ENCODE measurements at places on chromosomes 2 and 18.
A peak's percentile ranks its signal among the peaks of the same experiment; 100 is the strongest.

DNA sequence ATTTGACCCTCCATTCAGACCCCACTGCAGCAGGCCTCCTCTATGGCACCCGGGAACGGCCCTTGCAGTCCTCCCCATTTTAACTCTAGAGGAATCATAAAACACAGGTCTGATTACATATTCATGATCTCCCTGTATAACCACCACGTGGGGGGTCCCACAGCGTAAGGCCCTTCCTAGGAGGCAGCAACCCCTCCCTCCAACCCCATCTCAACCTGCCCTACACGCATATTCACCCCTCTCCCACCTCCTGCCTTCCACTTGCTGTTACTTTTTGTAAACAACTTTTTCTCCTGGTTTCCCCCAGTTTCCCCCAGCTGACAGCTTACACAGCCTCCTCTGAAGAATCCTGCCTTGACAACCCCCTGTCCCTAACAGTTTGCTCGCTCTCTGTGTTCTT lies 85.1 kb upstream of the FOXI3 start:
- H3K27ac ChIP-seq = no peak overlapping the region
- H3K4me1 ChIP-seq = no peaks in the 10 kb centered on the region
- H3K4me3 ChIP-seq = no peak overlapping the region
- H3K36me3 ChIP-seq = no peaks in the 10 kb centered on the region
- peaks cover 13% of the 10 kb centered on the region for H3K27me3 ChIP-seq
- no peak for DNase-seq

GRCh38 chr2:58006952-58007284 lies 39.7 kb upstream of the VRK2 start:
- H3K27me3 ChIP-seq = no peaks in the 10 kb centered on the region
- H3K27ac ChIP-seq = no peak overlapping the region
- no peaks in the 10 kb centered on the region for H3K36me3 ChIP-seq
- no peak overlapping the region for H3K4me3 ChIP-seq
- no peak for DNase-seq

- peaks cover 18% of the 10 kb centered on the region for H3K36me3 ChIP-seq
- H3K27me3 ChIP-seq = no peaks in the 10 kb centered on the region
- no peaks in the 10 kb centered on the region for H3K4me1 ChIP-seq
- DNase-seq = no peak
- no peak overlapping the region for H3K27ac ChIP-seq
These were observed 47.0 kb upstream of the PTH2R start for GRCh38 chr2:208359632-208359986.

DNA sequence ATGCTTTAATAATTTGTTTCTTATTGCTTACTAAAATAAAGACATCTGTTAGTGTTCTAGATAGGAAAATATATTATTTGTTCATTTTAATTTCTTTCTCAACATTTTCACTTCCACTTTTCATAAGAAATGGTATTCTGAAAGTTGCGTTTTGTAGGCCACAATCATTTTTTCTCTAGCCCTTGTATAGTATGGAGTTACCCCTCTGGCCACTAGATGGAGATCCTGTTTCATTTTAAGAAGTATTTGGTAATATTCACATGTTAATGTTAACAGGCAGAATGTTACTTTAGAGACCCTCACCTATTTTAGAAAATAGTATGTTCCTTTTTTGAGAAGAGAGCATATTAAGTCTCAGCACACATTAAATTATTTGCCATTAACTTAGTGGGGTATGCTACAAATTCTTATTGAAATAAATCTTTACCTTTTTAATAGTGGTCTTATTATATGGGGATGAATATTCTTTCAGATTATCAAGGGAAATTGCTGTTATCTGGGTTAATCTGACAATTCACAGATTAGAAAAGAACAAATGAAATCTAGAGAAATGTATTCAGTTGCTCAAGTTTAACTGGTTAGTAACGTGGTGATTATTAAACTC lies 73.9 kb upstream of the TTC27 start:
- no peaks in the 10 kb centered on the region for H3K4me1 ChIP-seq
- no peak overlapping the region for H3K4me3 ChIP-seq
- peaks cover 2% of the 10 kb centered on the region for H3K36me3 ChIP-seq
- no peak overlapping the region for H3K27ac ChIP-seq
- H3K27me3 ChIP-seq = no peaks in the 10 kb centered on the region
- DNase-seq = no peak

GRCh38 chr18:9290156-9290555 lies 44.4 kb upstream of the TWSG1 start:
- no peak overlapping the region for H3K4me3 ChIP-seq
- peaks cover 8% of the 10 kb centered on the region for H3K36me3 ChIP-seq
- DNase-seq = no peak

DNA sequence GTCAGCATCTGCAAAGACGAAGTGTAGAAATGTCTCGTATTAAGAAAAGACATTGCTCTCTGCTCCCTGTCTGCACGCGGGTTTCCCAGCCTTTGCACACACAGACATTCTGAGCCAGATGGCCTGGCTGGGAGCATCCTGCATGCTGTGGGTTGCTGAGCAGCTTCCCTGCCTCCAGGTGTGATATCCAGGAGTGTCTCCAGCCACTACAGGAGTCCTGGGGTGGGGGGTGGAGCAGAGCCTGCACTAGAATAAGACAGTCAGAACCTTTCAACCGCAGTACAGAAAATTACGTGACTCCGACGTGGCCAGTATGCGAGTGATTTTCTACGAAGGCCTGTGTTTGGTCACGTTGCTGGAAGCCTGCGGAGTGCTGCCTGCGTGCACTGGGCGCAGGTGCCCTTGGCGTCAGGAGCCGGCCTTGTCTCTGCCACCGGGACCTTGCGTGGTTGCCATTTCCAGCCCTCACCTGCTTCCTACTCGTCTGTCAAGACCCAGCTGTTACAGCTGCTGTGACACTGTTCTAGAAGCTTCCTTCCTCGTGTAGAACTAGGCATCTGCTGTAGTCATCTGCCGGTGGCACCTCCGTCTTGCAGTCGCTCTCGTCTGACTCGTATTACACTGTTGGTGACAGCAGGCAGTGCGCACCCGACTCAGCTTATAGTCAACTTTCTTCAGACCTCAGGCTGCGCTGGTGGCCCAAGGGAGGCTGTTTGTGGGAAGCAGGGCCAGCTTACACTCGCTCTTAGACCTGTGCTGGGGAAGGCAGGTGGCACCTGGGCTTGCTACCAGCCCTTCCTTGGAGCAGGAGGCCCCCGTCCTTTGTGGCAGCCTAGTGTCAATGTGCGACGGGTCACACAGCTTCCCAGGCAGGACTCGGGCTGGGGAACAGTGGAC lies 11.2 kb downstream of the CTDP1 start:
- H3K4me3 ChIP-seq = no peak overlapping the region
- peaks cover 13% of the 10 kb centered on the region for H3K36me3 ChIP-seq
- no peak overlapping the region for H3K27ac ChIP-seq
- no peak for DNase-seq
- no peaks in the 10 kb centered on the region for H3K27me3 ChIP-seq
- H3K4me1 ChIP-seq = peaks cover 17% of the 10 kb centered on the region

GRCh38 chr2:51997571-51997970 lies 965.6 kb upstream of the NRXN1 start:
- H3K4me1 ChIP-seq = no peaks in the 10 kb centered on the region
- no peak overlapping the region for H3K4me3 ChIP-seq
- no peaks in the 10 kb centered on the region for H3K27me3 ChIP-seq
- no peak overlapping the region for H3K27ac ChIP-seq
- H3K36me3 ChIP-seq = no peaks in the 10 kb centered on the region

- H3K27me3 ChIP-seq = peaks cover 10% of the 10 kb centered on the region
- peaks cover 2% of the 10 kb centered on the region for H3K4me1 ChIP-seq
- H3K36me3 ChIP-seq = no peaks in the 10 kb centered on the region
- peak; percentile 43 for DNase-seq
These were observed 107.9 kb downstream of the RTN4 start for GRCh38 chr2:54942373-54942772.

DNA sequence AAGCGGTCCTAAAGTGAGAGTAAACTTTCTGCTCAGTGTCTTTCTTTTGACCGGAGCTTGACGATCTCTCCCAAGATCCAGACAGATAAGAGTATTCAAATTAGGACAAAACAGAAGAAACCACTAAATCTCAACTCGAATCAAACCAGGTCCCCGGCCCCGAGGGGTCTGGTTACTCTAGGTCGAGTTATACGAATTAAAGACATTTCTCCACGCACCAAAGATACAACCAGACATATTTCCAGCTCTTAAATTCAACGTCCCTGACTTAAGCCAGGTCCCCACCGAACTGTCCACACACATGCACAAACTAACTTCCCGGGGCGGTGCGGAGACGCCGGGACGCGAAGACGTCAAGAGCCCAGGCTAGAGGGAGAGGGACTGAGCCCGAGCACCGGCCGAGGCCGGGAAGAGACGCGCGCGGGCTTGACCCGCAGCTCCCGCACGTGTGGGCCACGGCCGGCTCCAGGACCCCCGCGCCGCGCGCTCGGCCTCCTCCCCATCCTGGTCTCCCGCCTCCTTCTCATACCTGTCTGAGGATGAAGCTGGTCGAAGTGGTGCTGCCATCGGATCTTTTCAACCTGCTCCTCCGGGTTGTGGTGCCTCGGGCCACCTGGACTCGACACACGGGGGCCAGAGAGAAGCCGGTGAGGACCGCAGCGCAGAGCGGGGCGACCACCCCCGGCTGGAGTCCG lies 896 bp downstream of the CACNB4 start:
- peaks cover 67% of the 10 kb centered on the region for H3K27me3 ChIP-seq
- DNase-seq = no peak
- peak overlapping the region; percentile 48 for H3K4me3 ChIP-seq

DNA sequence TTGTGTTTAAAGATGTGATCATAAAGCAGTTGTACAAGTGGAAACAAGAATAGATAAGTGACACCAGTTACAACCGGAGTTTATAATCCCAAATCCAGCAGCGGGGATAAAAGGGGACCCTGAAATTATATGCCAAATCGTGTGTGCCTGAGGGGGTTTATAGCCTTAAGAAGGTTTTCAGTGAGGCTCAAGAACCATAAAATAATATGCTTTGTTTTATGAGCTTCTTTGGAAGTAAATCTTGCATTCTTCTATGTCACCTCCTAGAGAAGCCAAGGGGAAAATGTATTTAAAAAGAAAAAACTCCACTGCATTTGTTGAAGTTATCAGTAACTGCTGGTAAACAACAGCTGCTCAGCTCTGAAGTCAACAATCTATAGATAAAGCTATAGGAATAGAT lies 25.8 kb upstream of the MAP3K20 start:
- H3K4me1 ChIP-seq = no peaks in the 10 kb centered on the region
- H3K36me3 ChIP-seq = no peaks in the 10 kb centered on the region
- no peak overlapping the region for H3K27ac ChIP-seq

DNA sequence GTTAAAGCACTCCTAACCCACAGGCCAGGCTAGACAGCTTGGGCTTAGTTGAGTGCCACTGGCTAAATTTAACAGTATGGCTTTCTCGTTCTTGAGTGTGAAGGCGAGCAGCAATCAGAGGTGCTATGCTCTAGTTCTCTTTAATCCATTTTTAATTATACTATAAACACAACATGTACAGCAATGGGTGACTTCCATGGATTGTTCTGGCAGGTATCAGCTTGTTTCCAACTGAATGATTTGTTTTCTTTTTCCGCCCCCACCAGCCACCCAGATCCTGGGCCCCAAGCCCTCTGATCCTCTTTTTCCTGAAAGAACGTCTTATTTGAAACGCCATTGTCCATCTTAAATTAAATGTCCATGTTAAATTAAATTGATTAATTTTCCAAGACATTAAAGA lies 244.8 kb downstream of the IKZF2 start:
- no peaks in the 10 kb centered on the region for H3K27me3 ChIP-seq
- DNase-seq = no peak
- H3K36me3 ChIP-seq = no peaks in the 10 kb centered on the region
- peaks cover 3% of the 10 kb centered on the region for H3K4me1 ChIP-seq
- H3K27ac ChIP-seq = no peak overlapping the region

- H3K27ac ChIP-seq = peak overlapping the region; percentile 98
- H3K36me3 ChIP-seq = peaks cover 61% of the 10 kb centered on the region
- peak overlapping the region; percentile 25 for H3K4me3 ChIP-seq
- no peaks in the 10 kb centered on the region for H3K27me3 ChIP-seq
These were observed 109.9 kb upstream of the CAB39 start for GRCh38 chr2:230602562-230603230.

DNA sequence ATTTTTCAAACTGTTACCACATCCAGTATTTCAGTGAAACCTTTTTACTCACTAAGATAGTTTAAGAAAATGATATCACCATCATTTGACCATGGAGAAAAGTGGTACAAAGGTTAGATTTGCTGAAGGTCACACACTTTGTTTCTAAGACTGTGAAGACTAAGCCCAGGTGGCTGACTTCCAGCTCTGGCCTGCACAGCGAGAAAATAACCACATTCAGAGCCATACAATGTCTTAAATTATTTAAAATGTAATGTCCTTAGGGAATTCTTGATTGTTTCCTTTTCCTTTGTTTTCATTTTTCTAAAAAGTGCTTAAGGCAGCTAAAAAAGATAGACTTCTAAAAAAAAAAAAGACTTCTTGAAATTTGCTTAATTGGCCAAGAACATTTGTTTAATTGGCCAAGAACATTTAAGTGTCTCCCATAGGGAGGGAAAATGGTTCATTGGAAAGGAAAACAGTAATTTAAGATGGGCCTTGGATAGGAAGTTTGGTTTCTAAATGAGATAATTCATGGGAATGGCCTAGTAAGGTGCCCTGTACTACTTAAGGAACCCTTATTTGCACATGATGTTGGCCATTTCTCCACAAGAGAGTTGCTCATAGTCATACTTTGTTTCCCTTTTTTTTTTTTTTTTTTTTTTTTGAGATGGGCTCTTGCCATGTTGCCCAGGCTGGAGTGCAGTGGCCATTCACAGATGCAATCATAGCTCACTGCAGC lies 45.2 kb downstream of the CYP1B1 start:
- H3K27me3 ChIP-seq = peaks cover 27% of the 10 kb centered on the region
- no peak overlapping the region for H3K27ac ChIP-seq
- no peak for DNase-seq
- H3K4me3 ChIP-seq = no peak overlapping the region

DNA sequence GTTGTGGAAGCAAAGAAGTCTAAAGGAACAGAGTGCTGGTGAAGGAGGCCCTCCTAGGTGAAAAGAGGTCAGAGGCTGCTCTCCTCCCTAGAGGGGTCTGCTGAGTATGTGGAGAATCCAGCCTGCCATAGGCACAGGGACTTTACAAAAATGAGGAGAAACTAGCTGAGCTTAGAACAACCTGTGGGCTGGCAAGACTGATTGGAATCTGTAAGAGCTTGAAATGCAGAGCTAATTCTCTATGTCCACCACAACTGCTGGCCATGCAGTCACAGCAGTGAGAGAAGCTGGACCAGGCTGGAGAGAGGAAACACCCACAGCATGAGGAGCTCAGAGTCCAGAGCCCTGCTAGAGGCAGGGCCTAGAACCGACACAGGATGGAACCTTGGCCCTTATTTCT lies 251.0 kb upstream of the MGAT5 start:
- no peaks in the 10 kb centered on the region for H3K4me1 ChIP-seq
- peaks cover 16% of the 10 kb centered on the region for H3K27me3 ChIP-seq

- peaks cover 25% of the 10 kb centered on the region for H3K4me1 ChIP-seq
- DNase-seq = no peak
- H3K4me3 ChIP-seq = no peak overlapping the region
- peaks cover 3% of the 10 kb centered on the region for H3K27me3 ChIP-seq
- H3K27ac ChIP-seq = no peak overlapping the region
These were observed 25.5 kb upstream of the STAT4 start for GRCh38 chr2:191176305-191176704.

DNA sequence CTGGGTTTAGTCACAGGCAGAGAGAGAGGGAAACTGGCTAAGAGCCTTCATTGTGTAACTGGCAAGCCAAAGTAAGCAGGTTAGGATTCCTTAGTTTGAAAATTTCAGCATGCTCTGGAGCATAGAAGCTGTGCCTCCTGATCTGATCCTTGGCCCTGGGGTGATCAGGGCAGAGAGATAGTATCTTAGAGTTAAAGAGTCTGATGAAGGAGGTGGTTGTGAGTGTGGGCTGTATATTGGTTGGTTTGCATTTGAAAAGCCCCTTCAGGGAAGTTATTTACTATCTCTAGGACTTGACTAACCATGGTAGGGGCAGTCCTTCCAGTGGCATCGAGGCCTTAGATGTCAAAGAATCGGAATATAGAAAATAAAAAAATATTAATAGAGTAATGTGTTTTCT lies 230.1 kb downstream of the CD226 start:
- H3K27ac ChIP-seq = no peak overlapping the region
- no peaks in the 10 kb centered on the region for H3K36me3 ChIP-seq
- H3K4me3 ChIP-seq = no peak overlapping the region
- no peak for DNase-seq
- no peaks in the 10 kb centered on the region for H3K4me1 ChIP-seq

Data from activated naive CD4-positive, alpha-beta T cell treated with anti-CD3 and anti-CD28 coated beads, Interleukin-2, amount 10 ng/mL, durations not matched to agents 7 days and 5 days (primary cell).